ENCODE measurements at places on chromosomes 13 and 19.

- no peak for DNase-seq
Observed at GRCh38 chr13:85204668-85205344, 594.4 kb downstream of the SLITRK6 start.

GRCh38 chr13:46613409-46614049, 60.6 kb downstream of the LRCH1 start:
- no peak for DNase-seq

- no peak for DNase-seq
Observed at GRCh38 chr13:32938314-32938713, 77.9 kb upstream of the KL start.

DNA sequence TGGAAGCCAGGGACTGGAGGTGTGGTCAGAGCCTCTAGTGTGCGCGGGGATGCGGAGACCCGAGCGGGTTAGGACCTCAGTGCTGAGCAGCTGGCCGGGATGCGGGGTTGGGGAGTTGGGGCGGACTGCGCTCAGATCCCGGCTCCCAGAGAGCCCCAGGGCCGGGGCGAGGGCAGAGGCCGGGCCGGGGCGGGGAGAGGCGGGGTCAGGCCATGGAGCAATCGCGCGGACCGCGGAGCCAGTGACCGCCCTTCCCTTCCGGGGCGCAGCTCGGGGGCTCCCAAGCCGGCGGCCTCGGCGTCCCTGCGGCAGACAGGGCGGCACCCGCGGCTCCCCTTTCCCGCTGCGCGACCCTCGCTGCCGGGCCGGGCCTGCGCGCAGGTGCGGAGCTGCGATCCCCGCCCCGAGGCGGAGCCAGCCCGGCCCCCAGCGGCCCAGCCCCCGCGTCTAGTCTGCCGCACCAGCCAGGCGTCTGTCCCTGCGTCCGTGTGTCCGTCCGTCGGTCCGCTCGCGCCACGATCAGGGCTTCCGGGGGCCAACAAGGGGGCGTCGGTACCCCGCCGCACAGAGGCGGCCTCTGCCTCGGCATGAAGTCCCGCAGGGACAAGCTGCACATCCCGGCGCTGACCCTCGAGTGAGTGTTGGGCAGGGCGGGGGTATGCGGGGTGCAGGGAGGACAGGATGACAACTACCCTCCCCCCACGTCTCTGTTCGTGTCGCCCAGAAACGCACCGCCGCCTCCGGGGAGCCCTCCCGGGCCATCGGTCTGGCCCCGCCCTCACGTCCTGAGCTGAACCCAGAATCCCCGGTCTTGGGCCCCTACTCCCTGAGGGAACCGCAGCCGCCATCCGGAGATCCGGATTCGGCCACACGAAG, 12.4 kb downstream of the MAST3 start:
- DNase-seq, result no peak

- no peak for DNase-seq
Observed at GRCh38 chr13:45048890-45049407, 59.6 kb downstream of the GPALPP1 start.
